Naive thymus-derived CD4-positive, alpha-beta T cell (primary cell): ENCODE measurements at places on chromosomes 3 and 15. TPM values are rescaled to one million over a fixed set of nuclear protein-coding genes. Genes with fewer than 3 reads are reported as not detected.

The REC114 gene
- total RNA-seq, result not detected in 2 replicates

DNA sequence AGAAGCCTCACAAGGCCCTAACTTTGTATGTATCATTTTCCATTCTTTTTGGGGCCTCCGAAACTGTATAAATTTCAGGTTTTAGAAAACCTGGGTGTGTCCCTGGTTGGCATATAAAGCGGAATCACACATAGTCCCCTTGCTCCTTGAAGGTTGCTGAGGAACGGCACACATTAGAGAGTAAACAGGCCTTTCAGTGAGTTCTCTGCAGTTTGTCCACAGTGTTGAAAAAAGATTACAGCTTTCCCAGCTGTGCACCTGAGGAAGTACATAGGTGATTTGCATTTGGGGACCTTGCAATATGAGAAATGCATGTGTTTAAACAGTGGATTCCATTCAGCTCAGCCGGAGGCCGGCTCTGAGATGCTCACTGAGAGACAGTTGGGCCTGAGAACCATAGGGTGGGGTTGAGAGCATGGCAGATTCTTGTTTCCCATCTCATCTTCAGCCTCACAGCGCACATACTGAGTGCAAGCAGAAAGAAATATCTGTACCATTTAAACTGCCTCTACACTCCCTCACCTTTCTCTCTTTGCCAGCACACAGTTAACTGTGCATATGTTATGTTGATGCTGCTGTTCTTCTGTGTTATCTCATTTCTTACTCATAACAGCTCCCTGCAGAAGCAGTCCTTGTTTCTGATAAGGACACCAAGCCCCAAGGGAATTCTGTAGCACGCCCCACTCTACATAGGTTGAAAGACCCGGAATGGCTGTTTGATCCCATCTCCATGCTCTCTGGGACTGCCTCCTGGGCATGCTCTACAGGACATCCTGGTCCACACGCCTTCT is 60.4 kb downstream of the BOC start:
- no peak overlapping the region for H3K4me3 ChIP-seq
- no peaks in the 10 kb centered on the region for H3K4me1 ChIP-seq
- no peak for DNase-seq

- no peaks in the 10 kb centered on the region for H3K4me1 ChIP-seq
- H3K27ac ChIP-seq, result no peak overlapping the region
- no peak for DNase-seq
- no peaks in the 10 kb centered on the region for H3K27me3 ChIP-seq
- no peak overlapping the region for H3K4me3 ChIP-seq
These were observed 65.6 kb downstream of the WDR72 start for GRCh38 chr15:53693729-53694475.

DNA sequence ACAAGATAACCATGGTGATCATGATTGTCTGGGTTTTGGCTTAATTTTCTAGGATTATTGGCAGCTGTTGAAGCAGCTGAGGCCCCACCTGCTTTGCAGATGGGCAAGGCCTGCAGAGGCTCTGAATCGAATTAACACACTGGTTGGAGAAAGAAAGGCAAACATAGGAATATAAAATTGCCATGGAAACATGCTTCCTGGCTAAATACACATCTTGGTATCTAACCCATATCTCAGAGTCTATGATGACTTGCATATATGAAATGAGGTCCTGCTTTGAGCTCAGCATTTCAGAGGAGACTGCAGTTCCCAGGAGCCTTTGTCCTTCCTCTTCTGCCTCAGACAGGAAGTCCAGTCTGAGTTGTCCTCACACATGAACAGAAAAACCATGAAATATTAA is 24.3 kb upstream of the SV2B start:
- no peaks in the 10 kb centered on the region for H3K4me1 ChIP-seq
- H3K4me3 ChIP-seq, result no peak overlapping the region

- H3K4me3 ChIP-seq, result peak within 1 kb of the TSS; percentile 88
- peak within 1 kb of the TSS; percentile 63 for H3K27ac ChIP-seq
- H3K36me3 ChIP-seq, result no peaks in the 10 kb centered on the region
- H3K4me1 ChIP-seq, result peaks cover 15% of the 10 kb centered on the region
These were observed at the start of gene GPR160 for GRCh38 chr3:170037463-170038433. TSS of gene GPR160 (plus strand) at chr3:170037995. CDS start at chr3:170083973, 45,978 bp downstream.

- H3K27me3 ChIP-seq, result no peaks in the 10 kb centered on the region
- H3K4me3 ChIP-seq, result no peak overlapping the region
- no peak for DNase-seq
- H3K36me3 ChIP-seq, result no peaks in the 10 kb centered on the region
- H3K4me1 ChIP-seq, result no peaks in the 10 kb centered on the region
These were observed 473.6 kb downstream of the ROBO2 start for GRCh38 chr3:77513542-77513941.

GRCh38 chr3:68249265-68249664 is 594.9 kb upstream of the SUCLG2 start:
- no peaks in the 10 kb centered on the region for H3K27me3 ChIP-seq
- H3K4me1 ChIP-seq, result no peaks in the 10 kb centered on the region
- H3K27ac ChIP-seq, result no peak overlapping the region
- DNase-seq, result no peak
- H3K4me3 ChIP-seq, result no peak overlapping the region
- H3K36me3 ChIP-seq, result no peaks in the 10 kb centered on the region
